ENCODE measurements at places on chromosomes 2 and 18. TPM values are rescaled to one million over a fixed set of nuclear protein-coding genes. Genes with fewer than 3 reads are reported as not detected.
A peak's percentile ranks its signal among the peaks of the same experiment; 100 is the strongest.

ALK gene
- not detected for total RNA-seq

KIDINS220 gene
- total RNA-seq = 39.3 TPM

REG3A gene
- not detected for total RNA-seq

SPATS2L gene
- 282 TPM for total RNA-seq

SPR gene
- total RNA-seq = 75.4 TPM

SIX3 gene
- total RNA-seq = 0.21 TPM

MREG gene
- total RNA-seq = 19.2 TPM

CRYGD gene
- total RNA-seq = not detected

GPR45 gene
- total RNA-seq = not detected

MARCO gene
- total RNA-seq = 0.26 TPM

G6PC2 gene
- total RNA-seq = not detected

EML6 gene
- 6.3 TPM for total RNA-seq

FAM161A gene
- total RNA-seq = 10.1 TPM

UBR3 gene
- 27.9 TPM for total RNA-seq

TAF4B gene
- 8.0 TPM for total RNA-seq

- DNase-seq = no peak
Observed at GRCh38 chr18:75183524-75183923, 25.4 kb downstream of the PTGR3 start.

- DNase-seq = no peak
Observed at GRCh38 chr2:5391362-5391761, 300.8 kb upstream of the SOX11 start.

DNA sequence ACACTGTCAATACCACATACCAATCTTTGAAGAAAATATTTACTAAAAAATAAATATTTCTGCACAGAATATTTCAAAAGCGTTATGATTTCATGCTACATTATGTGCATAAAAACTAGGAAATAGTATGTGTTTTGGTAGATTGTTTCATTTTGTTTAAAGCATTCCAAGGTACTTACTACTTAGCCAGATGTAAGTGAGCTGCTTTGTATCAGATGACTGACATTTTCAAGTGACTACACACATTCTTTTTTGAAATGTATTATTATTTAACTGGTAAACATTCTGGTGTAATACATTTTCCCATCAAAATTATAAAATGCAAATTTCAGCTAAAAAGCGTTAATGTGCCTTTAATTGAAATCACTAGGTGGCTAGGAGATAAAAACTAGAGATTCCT lies 21.5 kb downstream of the GCA start:
- no peak for DNase-seq

- DNase-seq = no peak
Observed at GRCh38 chr2:159713631-159714246, 1.4 kb downstream of the MARCHF7 start.

- no peak for DNase-seq
Observed at GRCh38 chr2:168359082-168359481, 97.0 kb upstream of the CERS6 start.

GRCh38 chr18:57083485-57083884 lies 63.4 kb upstream of the BOD1L2 start:
- no peak for DNase-seq

DNA sequence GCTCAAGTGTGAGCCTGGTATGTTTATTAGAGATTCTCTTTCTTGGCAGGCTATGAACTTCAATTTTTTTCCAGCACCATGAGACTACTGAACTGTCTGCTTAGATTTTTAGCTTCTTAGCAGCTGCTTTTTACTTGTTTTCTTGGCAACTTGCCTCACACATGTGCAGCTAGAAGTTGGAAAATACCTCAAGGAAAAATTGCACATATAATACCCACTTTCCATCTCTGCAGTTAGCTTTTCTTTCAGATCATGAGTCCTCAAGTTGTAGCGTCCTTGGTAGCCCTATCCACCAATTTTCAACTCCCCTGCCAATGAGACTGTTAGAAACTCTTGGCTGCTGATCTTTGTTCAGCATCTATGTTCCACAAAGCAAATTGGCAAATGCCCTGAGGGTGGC lies 302.1 kb downstream of the HRH4 start:
- no peak for DNase-seq

GRCh38 chr18:79211844-79212243 lies 142.7 kb downstream of the ATP9B start:
- no peak for DNase-seq

DNA sequence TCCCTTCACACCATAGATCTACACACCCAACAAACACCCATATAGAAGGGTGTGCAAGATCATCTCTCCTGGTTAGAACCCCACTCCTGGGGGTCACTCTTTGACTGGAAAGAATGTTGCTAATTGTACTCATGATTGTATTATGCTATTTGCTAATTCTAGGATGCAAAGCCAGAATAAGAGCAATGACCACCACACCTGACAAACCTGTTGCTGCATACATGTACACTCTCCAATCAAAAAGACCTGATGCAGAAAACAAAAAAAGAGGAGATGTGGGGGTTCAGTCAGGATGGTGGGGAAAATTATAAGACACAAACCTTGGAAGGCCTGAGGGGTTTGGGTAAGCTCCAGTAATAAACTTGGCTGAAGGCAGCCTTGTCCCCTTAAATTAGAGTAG lies 36.9 kb upstream of the PDK1 start:
- no peak for DNase-seq

- DNase-seq = no peak
Observed at GRCh38 chr2:28247290-28247689, 145.4 kb upstream of the FOSL2 start.

GRCh38 chr2:186806591-186806990 lies 42.4 kb downstream of the ZSWIM2 start:
- DNase-seq = no peak

- DNase-seq = no peak
Observed at GRCh38 chr2:40824278-40824677, 372.4 kb upstream of the SLC8A1 start.

- DNase-seq = no peak
Observed at GRCh38 chr18:46265196-46266156, 161.3 kb downstream of the HAUS1 start.

DNA sequence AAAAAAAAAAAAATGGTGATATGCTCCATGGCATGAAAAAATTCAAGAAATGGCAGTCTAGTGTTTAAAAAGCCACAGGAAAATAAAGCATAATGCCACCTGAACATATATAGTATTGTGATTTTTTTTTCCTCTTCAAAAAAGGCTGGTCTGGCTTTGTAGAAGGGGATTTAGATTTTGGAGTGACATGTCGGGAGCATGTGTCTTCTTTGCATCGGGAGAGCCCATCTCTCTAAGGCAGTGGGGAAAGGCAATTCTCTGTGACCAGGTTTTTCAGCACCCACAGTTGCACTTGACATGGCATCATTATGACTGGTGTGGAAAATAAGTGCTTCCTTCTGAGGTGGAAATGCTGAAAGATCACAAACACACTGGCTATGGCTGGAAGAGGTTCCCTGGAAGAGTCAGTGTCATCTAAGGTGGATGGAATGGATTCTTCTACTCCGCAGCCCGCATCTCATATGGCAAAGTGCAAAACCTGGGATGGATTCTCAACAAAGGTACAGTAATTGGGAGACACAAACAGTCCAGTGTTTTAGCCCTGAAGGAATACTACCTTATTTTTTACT lies 172.5 kb downstream of the AGAP1 start:
- peak; percentile 57 for DNase-seq

GRCh38 chr2:31246184-31246852 lies 12.4 kb downstream of the EHD3 start:
- no peak for DNase-seq

- no peak for DNase-seq
Observed at GRCh38 chr18:65468881-65469280, 281.9 kb upstream of the CDH7 start.

DNA sequence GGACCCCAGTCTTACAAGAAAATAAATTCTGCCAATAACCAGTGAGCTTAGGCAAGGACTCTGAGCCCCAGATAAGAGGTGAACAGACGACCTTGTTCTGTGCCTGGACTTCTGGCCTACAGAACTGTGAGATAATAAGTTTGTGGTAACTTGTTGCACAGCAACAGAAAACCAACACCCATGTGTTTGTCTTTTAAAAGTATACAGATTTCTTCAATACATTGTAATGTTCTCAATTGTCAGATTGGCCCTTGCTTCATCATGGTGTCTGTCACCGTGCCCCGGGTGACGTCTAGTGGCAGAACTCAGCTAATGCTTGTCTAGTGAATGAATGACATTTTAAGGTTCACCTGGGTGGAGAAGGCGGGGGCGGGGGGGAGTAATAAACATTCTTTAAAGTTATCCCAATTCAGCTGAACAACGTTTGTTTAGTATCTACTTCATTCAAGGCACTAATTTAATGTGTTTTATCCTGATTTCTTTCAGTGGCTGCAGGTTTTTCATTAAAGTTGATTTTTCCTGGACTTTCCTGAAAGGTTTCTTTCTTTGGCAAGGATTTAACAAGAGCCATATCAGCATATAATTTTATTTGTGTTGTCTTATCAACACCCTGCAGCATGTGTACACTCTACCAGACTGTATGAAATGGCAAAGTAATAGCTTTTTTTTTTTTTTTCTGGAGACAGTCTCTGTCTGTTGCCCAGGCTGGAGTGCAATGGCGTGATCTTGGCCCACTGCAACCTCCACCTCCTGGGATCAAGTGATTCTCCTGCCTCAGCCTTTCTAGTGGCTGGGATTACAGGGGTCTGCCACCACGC lies 123.8 kb upstream of the DLX2 start:
- no peak for DNase-seq

DNA sequence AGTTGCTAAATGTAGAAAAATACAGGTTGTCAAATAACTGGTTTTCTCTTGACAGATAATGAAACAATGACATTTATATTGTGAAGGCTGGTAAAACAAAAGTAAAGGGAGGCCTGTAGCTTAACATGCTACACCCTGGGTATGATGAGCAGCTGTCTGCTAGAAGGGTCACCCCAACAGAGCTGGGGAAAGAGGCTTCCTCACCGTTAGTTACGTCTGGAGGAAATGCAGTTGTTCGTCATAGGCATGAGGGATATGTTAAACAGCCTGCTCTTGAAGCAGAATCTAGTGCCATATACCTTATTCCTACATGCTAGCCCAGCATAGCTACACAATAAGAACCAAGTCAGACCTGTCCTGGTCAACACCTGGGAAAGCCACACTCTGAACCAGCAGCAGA lies 49.9 kb downstream of the LPIN2 start:
- no peak for DNase-seq

- no peak for DNase-seq
Observed at GRCh38 chr2:98601532-98602132, 6.7 kb downstream of the COA5 start.

GRCh38 chr18:59605633-59606192 lies 91.5 kb downstream of the CCBE1 start:
- DNase-seq = no peak

DNA sequence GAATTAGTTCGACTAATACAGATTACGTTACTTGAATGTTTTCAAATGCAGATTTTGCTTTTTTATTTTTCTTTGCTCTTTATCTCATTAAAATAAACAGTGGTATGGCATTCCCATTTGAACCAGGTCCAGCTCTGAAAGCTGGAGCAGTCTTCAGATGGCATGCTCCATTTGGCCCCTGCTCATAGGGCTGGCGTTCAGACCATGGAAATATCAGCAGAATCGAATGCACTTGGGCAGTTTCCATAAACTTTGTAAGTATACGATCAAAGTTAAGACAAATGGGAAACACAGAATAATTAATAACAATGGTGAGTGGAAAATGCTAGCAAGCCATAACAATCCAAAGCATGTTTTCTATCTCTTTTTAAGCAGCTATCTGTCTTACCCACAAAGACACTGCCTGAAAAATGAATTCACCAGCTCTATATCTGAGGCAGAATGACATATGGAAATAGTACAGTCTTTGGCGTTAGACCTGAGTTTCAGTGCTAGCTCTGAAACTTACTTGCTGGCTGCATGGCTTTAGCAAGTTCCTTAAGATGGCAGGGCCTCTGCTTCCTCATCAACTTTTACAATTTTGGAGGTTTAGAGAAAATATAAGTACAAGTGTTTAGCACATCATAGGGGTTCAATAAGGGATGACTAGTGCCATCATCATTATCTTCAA lies 131.6 kb downstream of the BCL2 start:
- no peak for DNase-seq

Measured in Panc1 (cell line).